Activated CD8-positive, alpha-beta memory T cell treated with anti-CD3 and anti-CD28 coated beads, Interleukin-2, amount 50 U/mL, for 4 hours (primary cell): ENCODE measurements at places on chromosomes 2 and 18.
A peak's percentile ranks its signal among the peaks of the same experiment; 100 is the strongest.

DNA sequence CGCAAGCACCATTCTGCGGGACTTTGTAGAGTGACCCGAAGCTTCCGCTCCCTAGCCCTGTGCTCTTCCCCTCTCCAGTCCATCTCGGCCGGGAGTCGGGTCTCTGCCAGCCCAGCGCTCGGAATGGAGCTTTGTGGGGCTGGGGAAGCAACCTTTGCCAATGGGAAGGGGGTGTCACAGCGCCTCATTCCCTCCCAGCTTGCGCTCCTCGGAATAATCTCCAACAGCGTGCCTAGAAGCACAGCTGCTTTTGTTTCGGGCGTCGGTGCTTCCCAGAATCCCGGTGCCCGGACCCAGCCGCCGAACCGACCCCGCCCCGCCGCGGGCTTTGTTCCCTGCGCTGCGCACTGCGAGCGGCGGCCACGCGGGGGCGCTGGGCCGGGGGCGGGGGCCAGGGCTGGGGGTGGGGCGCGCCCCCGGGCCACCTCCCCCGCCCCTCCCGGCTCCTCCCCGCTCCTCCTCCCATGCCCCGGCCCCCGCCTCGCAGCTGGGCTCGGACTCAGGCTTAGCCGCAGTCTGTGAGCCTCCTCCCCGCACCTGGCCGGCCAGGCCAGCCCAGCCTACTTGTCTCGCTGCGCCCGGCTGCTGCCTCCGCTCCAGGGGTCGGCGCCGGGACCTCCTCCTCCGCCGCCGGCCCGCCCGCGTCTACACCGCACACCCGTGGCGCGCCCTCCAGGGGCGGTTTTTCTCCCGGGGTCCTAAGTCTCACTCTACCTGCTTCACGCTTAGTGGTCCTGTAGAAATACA is 77.7 kb upstream of the SMAD2 start:
- peak; percentile 52 for DNase-seq

- no peak for DNase-seq
Observed at GRCh38 chr2:88885275-88885674, 193.8 kb downstream of the RPIA start.

- DNase-seq, result no peak
Observed at GRCh38 chr2:124702777-124703176, 677.7 kb downstream of the CNTNAP5 start.

DNA sequence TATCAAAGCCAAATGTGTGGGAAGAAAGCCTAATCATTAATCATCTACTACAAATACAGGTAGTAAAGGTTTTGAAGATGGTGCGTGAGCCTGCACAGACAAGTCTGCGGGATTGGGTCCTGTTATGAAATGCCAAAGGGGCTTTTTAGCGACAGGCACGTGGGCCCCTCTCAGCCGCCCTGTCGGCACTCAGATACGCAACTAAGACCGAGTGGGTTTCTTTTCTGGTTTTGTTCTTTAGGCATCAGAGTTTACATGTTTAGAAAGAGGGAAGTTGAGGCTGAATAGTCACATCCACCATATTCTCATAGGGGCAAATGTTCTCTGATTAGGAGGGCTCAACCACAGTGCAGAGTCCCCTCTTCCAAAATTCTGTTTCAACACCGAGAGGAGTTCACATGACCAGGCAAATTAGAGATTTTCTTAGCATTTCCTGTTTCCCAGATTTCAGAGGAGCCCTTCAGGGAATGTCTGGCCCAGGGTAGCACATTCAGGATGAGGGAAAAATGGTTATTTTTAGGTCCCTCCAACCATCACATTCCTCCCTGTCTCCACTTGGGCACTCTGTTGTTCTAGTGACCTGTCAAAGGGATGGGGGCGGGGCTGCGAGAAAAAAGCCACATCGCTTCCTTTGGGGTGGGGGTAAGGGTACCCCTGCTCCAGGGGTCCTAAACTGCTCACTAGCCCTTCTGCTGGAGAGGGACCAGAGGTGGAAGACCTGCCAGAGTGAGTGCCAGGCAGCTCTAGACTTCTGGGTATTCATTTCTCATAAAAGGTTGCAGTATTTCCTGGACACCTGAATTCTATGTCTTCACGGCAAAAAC is 159.2 kb downstream of the BCL2 start:
- DNase-seq, result no peak

DNA sequence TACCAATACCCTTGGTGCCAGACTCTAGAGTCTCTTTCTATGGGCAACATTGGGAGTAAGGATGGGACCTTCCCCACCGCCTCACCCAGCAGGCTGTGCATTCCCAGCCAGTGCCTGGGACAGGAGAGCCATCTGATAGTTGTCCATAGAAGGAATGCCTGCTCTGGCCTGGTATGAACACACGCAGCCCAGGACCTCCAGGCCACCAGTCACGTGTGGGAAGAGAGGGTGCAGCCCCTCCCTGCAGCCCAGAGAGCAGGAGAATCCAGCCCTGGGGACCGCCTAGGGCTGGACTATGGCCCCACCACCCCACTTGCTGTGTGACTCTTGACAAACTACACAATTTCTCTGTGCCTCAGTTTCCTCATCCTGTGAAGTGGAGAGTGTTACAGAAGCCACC is 52.5 kb upstream of the ID2 start:
- no peak for DNase-seq

- no peak for DNase-seq
Observed at GRCh38 chr2:174607989-174608865, 10.6 kb upstream of the WIPF1 start.

- DNase-seq, result no peak
Observed at GRCh38 chr2:202717598-202718310, 83.0 kb downstream of the FAM117B start.

GRCh38 chr2:209653134-209653533 is 118.5 kb upstream of the UNC80 start:
- DNase-seq, result no peak

DNA sequence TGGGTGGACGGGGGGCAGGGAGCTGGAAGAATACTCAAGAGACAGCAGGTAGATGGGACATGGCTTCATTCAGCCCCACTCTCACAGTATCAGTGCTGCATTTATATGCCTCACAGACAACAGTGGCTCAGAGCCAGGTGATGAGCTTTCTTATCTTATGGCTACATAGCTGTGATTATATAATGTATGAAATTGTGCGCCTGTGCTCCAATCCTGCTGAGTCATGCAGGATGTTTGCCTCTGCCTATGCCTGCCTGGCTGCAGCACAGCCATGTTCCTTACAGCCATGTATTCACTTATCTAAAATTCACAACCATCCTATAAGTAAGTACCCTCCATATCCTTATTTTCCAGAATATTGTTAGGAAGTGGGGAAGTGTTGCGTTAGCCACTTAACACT is 37.7 kb upstream of the RNF103 start:
- DNase-seq, result no peak

DNA sequence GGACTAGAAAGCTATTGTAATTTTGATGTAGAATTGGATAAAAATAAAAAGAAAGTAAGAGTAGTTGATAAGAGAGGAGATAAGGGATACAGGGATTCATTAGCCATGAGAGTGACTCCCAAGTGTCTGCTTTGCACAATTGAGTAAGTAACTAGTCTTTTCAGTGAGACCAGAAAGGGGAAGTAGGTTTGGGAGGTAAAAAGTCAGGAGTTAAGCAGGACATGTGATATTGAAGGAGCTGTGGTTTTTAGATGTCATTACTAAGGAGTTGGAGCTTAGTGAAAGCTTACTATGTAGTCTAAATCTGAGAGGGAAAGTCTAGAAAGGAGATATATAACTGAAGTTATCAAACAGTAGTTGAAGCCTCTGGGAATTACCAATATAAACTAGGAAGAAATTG is 93.4 kb downstream of the SLC5A7 start:
- no peak for DNase-seq

DNA sequence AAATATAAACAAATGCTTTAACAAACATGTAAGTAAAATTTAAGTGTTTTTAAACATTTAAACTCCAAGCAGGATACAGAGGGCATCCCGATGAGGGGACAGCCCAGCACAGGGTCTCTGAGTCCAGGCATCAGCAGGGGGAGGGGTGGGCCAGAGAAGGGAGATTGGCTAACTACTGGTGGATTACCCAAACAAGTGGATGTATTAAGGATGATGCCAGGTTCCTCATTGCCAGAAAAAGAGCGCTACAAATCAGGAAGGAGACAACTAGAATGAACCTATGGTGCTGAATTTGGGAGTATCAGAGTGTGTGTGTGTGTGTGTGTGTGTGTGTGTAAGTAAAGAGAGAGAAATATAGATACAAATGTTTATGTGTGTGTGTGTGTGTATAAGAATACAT is 162.0 kb upstream of the RMP24 start:
- no peak for DNase-seq

DNA sequence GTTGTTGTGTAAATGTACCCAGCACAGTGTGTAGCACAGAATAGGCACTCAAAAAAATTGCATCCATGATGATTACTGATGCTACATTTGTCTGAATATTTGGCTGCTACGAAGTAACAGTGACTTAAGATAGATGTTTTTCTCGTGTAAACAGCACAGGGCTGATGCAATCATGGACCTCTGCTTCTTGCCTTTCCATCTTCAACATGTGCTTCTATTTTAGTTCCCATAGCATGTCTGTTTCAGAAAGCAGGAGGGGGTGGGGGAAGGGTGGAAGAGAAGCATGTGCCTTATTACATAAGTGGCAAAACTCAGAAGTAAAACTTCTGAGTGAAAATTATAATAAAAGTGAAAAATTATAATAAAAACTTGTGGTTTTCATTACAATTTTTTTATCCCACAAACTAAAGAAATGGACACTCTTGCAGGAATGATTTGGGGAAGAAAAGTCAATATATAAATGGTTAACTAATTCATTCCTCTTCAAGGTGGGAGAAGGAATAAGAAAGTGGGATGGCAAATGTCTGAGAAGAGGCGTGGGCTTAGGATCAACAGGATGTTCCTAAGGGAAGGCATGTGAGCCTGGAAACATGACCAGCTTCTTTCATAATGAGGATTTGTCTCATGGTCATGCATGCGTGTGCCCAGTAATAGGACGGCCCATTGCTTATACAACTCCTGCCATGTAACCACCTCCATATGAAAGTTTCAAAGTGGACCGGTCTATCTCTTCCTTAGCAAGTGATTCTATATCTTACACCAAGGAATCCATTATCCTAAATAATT is 27.2 kb downstream of the CCBE1 start:
- no peak for DNase-seq

DNA sequence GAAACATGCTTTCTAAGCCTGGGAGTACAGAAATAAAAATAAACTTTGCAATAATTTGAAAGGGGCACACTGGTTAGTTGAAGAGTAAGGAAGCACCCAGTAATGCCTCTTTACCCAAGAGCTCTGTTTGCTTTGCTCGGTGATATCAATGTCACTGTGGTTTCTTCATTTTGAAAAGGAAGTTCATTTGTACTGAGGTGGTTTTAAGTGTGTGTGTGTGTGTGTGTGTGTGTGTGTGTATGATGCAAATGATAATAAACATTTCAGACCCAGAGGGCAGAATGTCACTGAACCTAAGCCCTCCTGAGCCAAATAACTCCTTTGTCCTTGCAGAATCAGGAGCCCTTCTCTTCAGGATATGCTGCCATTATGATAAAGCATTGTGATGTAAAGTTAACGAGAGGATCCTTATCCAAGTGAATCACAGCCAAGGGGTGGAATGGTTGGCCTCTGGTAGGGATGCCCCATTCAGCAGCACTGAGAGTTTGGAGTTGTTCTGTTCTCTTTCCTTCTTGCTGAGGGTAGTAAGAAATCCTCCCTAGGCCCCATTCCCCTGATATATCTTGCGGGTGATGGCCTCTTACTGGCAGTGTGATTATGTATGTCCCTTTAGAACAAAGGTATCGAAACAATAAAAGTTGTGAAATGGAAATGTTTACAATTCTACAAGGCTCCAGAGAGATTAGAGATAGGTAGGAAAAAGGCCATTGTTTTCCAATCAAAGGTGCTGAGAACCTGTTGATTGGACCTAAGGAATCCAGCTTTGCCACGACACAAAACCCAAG is 7.6 kb downstream of the ITGA6 start:
- DNase-seq, result no peak

DNA sequence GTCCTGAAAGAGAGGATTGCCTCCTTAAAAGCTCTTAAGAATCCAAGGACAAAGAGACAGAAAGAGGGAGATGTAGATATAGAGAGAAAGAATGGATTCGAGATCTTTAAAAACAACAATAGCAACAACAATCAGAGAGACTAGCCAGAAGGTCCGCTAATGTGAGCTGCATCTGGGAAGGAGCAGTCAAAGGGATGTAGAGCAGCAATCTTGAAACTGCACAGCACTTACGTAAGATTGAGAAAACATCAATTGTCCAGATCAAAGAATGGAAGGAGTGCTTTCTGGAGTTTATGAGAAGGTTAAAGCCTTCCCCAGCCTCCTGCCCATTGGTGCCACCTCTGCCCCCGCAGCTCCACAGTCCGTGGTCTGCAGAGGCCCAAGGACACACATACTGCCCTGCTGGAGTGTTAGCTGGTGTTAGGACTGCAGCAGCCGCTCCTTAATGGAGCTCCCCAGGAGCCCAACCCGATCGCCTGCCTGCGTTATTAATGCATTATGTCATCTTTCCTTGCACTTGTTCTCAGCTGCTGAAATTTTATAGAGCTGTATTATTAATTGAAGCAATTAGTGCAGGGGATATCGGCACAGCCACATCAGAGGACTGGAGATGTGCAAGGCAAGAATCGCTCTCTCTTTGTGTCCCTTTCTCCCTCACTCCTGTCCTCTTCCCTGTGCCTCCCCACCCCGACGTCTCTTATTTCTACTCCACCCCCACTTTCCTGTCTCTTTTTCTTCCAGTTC is 94.2 kb upstream of the STPG4 start:
- DNase-seq, result no peak

GRCh38 chr2:80896576-80896975 is 592.0 kb upstream of the LRRTM1 start:
- DNase-seq, result no peak

- no peak for DNase-seq
Observed at GRCh38 chr18:8287196-8287885, 321.9 kb upstream of the RAB12 start.

DNA sequence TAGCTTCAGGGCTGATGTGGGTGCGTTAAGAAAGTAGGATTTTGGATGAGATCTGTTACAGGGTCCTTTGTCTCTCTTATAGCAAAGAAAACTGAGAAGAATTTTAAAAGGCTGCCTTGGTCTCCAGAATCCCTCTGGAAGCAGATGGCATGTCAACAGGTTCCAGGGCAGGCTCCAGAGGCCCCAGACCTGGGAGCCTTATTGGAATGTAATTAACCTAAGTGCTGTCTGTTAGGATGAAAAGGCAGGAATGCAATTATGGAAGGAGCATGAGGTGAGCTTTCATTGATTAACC is 97.2 kb upstream of the PKDCC start:
- no peak for DNase-seq

- no peak for DNase-seq
Observed at GRCh38 chr2:114546531-114546930, 104.1 kb downstream of the DPP10 start.

DNA sequence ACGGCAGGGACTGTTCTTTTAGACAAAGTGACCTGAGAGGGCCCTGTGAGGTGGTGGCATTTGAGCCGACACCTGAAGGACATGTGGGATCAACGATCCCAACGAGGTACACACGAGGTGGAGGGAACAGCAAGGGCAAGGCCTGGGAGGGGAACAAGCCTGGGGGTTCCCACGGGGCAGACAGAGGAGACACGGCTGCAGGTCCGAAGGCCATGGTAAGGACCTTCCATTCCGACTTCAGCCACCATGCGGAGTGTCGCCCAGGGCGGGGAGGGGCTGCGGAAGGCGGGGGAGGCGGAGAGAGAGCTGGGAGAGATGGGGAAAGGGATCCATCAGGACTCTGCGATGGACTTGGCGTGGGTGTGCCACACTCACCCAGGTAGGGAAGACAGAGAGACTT is 151.8 kb downstream of the HDAC4 start:
- DNase-seq, result no peak

GRCh38 chr2:202104286-202104870 is 31.3 kb downstream of the KIAA2012 start:
- no peak for DNase-seq
